ENCODE measurements at places on chromosomes 5 and 9. TPM values are rescaled to one million over a fixed set of nuclear protein-coding genes. Genes with fewer than 3 reads are reported as not detected.

GRCh38 chr9:122320413-122320881, 50.4 kb upstream of the PTGS1 start:
- peak; percentile 32 for DNase-seq

NOL6 gene
- polyA plus RNA-seq = 21.3 TPM

- no peak for DNase-seq
These were observed 49.5 kb downstream of the CWC27 start for GRCh38 chr5:64818245-64818644.

DNA sequence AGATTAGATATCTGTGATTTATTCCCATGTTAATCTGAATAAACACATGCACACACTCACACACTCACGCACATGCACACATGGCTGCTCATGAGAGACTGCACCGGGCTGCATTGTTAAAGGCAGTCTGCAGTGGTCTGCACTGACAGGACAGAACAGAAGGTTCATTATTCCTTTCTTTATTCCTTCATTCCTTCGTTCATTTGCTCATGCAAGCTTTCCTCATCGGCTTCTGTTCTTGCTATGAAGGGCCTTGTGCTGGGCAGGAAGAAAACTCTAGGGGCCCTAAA, 41.4 kb upstream of the FSTL4 start:
- no peak for DNase-seq

GRCh38 chr9:137945581-137945980, 68.0 kb downstream of the CACNA1B start:
- no peak for DNase-seq

- no peak for DNase-seq
These were observed 64.0 kb upstream of the UBTD2 start for GRCh38 chr5:172347496-172348052.

FOXI1 gene
- polyA plus RNA-seq = not detected

IFNA21 gene
- not detected for polyA plus RNA-seq
